ENCODE measurements at places on chromosomes 12 and 14.

GRCh38 chr14:59189786-59190368 lies 1.4 kb downstream of the DAAM1 start:
- ATAC-seq, result peak; percentile 60

DNA sequence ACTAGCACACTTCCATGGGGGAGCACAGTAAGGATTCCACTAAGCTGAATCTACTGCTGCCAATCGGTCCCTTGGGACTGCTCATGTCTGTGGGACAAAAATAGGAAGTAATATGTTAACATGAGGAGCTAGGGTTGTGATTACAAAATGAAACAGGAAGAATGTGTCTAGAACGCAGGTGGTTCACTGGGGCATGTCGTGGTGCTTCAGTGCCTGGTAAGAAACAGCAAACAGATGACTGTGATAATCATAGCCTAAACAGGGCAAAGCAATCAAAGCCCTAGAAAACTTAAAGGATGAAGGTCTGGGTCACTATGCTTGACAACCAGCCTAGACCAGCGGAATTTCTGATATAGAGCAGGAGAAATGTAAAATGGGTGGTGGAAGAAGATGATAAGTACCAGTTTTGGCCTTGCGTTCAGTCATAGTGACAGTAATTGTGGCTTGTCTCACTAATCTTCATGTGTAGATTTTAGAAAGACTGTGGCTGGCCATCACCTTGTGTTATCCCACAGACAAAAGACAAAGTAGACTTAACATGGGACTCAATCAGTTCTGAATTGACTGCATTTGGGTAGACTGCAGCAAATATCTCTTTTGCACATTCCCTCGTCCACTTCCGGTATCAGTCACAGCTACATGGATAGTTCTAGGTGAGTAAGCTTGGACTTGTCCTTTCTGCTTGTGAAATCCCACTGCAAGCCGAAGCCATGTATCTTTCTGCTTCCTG lies 51.4 kb downstream of the WASHC3 start:
- ATAC-seq, result peak; percentile 99

DNA sequence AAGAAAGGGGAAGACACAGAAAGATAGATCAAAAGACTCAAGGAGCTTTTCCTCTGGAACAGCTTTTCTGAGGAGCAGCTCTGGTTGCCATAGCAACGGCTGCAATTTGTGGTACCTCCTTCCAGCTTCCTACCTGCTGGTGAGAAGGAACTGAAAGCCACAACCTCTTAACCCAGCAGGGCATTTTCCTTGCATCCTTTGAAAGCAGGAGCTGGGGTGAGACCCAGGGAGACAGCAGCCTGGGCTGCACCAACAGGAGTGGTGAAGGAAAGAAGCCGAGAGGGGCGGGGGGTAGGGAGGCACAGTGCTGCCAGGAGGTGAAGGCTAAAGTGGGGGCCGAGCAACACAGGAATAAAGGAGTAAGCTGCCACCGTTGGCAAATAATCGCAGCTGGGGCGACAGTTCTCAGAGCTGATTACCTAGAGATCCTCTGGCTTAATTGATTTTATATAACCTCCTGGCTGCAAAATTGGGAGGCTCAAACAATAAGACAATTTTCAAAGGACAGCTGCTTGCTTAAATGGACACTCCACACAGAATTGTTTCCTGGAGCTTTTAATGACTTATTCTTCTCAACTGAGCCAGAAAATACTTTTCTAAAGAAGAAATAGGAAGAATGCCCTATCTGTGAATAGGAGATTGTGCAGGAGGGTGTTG lies 129.4 kb downstream of the RPAP3 start:
- no peak for ATAC-seq

DNA sequence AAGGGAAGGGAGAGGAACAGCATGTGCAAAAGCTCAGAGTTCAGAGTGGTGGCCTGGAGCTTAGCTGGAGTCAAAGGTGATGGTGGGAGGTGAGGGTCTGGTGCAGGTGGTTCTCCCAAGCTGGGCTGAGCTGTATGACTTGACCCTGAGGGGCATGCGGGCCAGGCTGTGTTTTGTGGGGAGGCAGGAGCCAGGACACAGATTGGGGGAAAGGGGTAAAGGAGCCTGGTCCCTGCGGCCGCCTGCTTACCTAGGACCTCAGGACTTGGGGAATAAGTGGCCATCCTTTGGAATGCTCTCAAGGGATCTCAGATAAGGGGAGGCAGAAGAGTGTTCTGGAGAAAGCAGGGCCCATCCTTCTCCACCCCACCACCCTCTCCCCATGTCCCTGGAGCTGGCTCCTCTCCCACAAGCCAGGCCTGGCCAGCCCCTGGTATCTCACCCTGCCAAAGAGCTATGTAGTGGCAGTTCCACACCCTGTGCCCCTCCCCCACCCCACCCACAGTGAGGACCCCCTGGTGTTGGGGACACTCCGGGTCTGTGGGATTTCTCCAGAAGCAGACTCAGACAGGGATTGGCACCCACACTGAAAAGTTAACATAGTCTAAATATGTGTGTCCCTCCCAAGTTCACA lies 19.9 kb upstream of the CEP170B start:
- no peak for ATAC-seq

DNA sequence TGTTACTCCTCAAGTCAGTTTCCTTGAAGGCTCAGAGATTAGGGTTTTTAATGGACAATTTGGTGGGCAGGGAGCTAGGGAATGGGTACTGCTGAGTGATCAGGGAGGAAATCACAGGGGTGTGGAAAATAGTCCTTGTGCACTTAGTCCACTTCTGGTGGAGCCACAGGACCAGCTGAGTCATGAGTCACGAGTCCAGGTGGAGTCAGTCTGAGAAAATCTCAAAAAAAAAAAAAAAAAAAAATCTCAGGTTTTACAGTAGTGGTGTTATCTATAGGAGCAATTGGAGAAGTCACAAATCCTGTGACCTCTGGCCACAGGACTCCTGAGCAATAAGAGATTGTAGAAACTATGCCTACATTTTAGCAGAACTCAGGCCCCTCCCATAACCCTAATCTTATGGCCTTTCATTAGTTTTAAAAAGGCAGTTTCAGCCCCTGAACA lies 28.2 kb upstream of the AMN1 start:
- ATAC-seq, result no peak

DNA sequence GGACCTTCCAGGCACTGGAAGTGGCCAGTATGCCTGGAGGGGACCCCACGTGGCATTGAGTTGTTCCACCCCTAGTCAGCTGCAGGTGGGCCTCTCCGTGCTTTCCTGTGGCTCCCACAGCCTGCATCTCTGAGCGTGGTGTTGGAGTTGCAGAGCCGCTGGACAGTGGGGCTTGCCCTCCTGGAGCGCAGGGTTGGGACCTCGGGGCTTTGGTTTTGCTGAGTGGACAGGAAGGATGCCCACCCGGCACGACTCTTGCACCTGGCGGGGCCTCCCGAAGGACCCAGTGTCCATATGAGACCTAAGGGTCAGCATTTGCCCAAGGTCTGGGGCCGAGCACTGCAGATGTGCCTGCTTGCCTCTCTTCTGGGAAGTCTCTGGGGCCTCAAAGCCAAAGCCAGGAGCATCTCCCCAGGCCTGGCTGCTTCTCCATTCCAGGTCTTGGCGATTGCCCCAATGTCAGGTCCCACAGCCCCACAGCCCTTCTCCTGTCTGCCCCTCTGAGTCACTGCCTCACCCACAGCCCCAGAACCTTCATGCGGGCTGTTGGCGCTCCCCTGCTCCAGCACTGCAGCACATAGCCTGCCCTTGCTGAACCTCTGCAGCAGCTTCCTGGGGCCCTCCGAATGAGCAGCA lies 1.5 kb downstream of the PACS2 start:
- ATAC-seq, result no peak

- ATAC-seq, result no peak
Observed at GRCh38 chr12:112901271-112901670, 5.5 kb upstream of the OAS1 start.

- ATAC-seq, result no peak
Observed at GRCh38 chr12:112361271-112361670, 21.0 kb downstream of the HECTD4 start.

DNA sequence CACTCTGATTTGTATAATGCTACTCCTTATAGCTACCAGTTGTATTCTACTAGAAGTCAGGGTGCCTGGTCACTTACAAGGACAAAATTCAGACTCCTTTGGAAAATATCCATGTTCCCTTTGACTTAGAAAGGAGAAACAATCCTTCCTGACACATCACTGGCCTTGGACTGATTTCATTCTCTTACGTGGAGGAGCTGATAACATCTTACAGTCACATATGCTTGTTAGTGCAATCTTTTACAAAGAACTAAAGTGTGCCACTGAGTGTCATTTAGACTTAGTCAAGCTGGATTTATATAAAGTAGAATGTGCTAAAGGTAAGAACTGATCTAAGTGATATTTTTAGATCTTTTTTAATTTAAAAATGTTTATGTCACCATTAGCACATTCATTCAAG lies 131.0 kb upstream of the TMTC2 start:
- ATAC-seq, result no peak

DNA sequence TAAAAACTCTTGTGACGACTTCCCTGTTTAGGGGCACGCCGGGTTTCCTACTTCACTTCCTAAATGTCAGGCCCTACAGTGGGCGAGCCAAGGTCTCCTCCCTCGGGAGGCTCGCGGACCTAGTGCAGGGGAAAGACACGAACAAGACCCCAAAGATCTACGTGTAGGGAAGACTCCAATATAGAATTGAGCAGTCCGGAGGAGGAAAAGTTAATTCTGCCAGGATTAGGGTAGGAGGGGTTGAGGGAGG lies 564 bp downstream of the ATXN3 start:
- ATAC-seq, result peak; percentile 27

DNA sequence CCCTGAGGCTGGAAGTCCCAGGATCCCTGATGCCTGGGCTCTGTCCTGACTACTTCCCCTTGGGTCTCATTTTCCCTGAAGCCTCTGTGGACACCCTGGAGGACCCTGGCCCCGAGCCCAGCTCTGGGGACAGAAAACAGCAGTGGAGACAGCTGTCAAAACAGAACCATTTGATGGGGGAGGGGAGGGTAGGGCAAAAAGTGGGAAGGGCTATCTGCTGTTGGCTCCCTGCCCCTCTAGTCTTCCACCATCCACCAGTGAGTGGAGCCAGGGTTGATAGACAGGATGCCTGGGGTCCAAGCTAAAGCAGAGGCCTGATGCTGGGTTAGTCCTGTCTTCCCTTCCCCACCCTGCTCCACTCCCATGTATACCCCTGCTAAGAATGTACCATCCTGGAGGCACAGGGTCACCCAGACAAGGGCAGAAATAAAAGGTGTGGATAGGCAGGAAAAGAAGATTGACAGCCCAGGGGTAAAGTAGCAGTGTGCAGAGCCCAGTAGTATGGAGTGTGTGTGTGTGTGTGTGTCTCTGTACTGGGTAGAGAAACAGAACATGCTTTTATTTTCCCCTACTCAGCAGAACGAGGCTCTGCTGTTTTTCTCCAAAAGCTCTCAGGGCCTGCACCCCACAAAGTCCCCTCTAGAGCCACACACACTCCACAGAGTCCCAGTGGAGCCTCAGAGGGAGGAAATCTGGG lies 9.8 kb downstream of the ZNF385A start:
- no peak for ATAC-seq

DNA sequence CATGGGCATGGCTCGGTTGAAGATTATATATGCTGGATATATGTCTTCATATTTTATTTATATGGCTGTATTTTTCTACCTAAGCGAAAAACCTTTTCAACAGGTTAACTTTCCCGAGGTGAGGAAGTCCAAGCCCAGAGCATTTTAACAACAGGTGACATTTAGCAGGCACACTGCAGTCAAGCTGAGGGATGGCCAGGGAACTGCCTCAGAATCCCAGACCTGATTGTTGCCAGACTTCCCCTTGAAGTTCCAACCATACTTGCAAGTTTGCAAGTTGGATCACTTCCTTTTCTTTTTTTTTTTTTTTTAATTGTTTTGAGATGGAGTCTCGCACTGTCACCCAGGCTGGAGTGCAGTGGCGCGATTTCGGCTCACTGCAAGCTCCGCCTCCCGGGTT lies 166.0 kb upstream of the FRMD6 start:
- no peak for ATAC-seq

- ATAC-seq, result no peak
Observed at GRCh38 chr14:92276074-92276473, 46.9 kb upstream of the SLC24A4 start.

DNA sequence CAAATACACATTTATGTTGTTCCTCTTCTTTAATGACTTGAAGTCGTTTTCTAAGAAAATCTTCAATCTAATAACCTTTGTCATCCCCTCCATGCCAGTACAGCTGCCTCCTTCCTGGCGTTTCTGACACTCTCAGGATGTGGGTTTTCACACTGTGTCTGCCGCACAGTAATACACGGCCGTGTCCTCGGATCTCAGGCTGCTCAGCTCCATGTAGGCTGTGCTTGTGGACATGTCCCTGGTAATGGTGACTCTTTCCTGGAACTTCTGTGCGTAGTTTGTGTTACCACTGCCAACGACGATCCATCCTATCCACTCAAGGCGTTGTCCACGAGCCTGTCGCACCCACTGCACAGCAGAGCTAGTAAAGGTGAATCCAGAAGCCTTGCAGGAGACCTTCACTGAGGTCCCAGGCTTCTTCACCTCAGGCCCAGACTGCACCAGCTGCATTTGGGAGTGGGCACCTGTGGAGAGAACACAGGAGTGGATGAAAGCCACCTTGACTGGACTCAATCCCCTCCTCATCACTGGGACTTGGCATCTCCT lies 1095.9 kb downstream of the TMEM121 start:
- ATAC-seq, result no peak

GRCh38 chr14:75295061-75295461 lies 16.4 kb downstream of the FOS start:
- ATAC-seq, result no peak

- ATAC-seq, result no peak
Observed at GRCh38 chr14:64760916-64761315, 56.7 kb downstream of the PLEKHG3 start.

GRCh38 chr12:95205016-95205624 lies 12.1 kb downstream of the FGD6 start:
- no peak for ATAC-seq

- peak; percentile 84 for ATAC-seq
Observed at GRCh38 chr12:116384691-116385485, 107.4 kb upstream of the MED13L start.

- ATAC-seq, result no peak
Observed at GRCh38 chr14:74710480-74710879, 2.4 kb downstream of the AREL1 start.

DNA sequence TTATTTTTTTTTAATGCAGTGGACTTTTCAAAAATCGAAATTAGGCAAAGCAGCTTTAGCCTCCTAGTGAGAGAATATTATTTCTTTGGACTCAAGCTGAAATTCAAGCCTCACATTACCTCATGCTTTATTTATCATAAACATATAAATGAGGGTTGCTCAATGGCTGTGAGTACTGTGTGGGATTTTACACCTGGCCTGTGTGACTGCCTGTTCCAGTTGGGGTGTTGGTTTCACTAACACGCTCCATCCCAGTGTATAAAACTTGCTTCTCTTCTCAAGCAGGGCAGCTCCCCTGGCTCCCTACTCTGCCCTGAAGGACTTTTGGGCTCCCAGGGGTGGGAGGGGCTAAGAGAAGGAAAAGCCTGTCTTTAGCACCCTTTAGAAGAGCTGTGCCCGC lies 15.0 kb downstream of the ANKLE2 start:
- no peak for ATAC-seq

GRCh38 chr12:116067892-116068291 lies 209.6 kb downstream of the MED13L start:
- no peak for ATAC-seq

All from stimulated activated memory B cell treated with anti-CD40 and anti-IgM and Interleukin-4, amounts not matched to agents 10 μg/mL and 1 μg/mL and 100 μg/mL, for 72 hours (primary cell).